ENCODE measurements at places on chromosomes 2 and 18.

DNA sequence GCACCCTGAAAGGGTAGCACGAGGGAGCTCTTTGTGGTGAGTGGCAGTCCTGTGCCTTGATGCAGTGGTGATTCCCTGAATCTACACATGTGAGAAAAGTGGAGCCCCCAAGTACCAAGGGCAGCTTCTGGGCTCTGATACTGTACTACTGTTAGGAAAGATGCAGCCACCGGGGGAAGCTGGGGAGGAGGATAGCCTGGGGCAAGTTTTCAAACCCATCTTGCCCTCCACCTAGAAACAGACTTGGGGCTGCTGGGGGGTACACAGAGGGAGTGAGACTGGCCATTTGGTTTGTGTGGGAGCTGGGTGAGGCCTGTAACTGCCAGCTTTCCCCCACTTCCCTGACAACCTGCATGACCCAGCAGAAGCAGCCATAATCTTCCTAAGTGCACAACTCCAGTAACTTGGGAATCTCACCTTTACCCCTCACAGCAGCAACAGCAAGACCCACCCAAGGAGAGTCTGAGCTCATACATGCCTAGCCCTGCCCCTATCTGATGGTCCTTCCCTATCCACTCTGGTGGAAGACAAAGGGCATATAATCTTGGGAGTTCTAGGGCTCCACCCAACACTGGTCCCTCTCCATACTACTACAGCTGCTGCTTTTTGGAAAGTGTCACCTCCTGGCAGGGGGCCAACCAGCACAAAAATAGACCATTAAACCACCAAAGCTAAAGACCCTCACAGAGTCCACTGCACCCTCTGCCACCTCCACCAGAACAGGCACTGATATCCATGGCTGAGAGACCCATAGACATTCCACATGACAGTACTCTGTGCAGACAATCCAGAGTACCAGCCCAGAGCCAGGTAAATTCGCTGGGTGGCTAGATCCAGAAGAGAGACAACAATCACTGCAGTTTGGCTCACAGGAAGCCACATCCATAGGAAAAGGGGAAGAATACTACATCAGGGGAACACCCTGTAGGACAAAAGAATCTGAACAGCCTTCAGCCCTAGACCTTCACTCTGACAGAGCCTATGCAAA is 8.2 kb downstream of the MALL start:
- no peak for DNase-seq

DNA sequence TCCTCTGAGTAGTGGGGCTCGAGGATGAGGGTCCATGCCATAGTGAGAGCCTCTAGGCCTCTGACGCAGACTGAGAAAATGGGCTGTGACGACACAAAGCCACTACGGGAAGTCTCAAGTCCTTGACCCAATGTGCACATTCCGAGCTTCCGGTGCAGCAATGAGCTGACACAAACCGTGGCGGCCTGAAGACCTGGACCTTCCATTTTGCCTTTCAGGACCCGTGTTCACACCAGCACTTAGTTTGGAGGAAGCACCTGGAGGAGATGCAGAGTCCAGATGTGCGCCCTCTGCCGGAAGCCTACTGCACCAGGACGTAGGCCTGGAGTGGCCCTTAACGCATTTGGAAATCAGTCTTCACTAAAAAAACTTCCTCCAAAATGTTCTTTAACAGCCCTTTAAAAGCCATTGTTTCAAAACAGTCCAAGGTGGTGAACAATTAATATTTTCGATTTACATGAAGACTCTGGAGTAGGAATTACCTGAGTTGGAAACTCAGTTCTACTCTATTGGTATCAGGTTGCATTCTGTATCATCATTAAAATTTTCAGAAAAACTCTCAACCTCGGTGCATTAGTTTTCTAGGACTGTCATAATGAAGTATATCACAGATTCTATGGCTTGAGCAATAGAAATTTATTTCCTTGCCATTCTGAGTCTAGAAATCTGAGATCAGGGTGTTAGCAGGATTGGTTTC is 33.9 kb downstream of the BMP10 start:
- DNase-seq = peak; percentile 80

GRCh38 chr2:231182513-231182899 is 15.9 kb upstream of the ARMC9 start:
- DNase-seq = no peak

GRCh38 chr2:25334482-25334881 is 7.2 kb downstream of the DNMT3A start:
- DNase-seq = no peak

DNA sequence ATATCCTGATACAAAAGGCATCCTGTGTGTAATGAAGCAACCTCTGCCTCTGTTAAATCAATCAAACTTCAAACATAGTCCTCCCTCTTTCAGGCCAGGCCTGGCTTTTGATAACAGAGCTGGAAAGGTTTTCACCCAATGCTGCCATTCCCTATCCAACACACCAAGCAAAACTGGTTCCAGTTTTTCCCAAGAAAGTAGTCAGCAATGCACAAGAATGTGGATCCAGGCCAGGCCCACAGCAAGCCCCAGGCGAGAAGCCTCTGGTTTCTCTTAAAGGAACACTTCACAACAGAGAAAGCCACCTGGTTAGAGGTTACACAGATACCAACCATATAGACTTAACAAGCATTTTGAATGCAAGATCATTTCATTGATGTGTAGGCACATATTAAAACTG is 49.2 kb upstream of the CCDC150 start:
- DNase-seq = no peak

- DNase-seq = no peak
Measured at GRCh38 chr2:15365411-15365810, 195.7 kb downstream of the NBAS start.

GRCh38 chr2:231615058-231615671 is 22.5 kb downstream of the TEX44 start:
- no peak for DNase-seq

DNA sequence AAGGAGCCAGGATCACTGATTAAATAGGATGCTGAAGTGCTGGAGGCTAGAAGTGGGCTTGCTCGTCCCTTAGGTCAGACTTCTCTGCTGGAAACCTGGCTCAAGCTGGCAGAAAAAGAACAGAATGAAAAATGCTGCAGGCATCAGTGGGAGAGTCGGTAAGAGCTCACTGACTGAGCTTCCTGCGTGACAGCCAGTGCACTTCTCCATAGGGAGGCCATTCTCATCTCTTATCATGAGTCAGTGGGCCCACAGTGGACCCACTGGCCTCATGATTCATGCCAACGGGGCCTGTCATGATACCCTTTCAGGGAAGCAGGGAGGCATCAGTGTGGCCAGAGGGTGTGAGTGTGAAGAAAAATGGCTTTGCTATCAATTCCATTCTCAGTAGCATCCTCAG is 498.2 kb downstream of the PTPRM start:
- DNase-seq = no peak
